Left ventricle myocardium superior (tissue), 1 donor: ENCODE measurements at places on chromosomes 12 and 14. TPM values are rescaled to one million over a fixed set of nuclear protein-coding genes. Genes with fewer than 3 reads are reported as not detected.

Gene TAS2R9
- total RNA-seq, result not detected

Gene CEBPE
- total RNA-seq, result not detected

- DNase-seq, result no peak
Observed at GRCh38 chr12:112422531-112422930, 3.8 kb downstream of the PTPN11 start.

DNA sequence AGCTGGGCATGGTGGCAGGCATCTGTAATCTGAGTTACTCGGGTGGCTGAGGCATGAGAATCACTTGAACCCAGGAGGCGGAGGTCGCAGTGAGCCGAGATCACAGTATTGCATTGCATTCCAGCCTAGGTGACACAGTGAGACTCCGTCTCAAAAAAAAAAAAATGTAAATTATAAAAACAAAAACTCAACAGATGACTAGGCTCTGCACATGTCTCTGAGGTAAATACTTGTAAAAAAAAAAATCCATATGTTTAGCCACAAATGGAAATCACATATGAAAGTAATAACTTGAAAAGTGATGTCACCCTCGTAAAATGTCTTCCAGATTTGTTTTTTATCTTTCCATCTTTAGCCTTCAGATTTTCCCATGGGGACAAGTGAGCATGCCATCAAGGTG is 85.0 kb downstream of the KICS2 start:
- DNase-seq, result no peak

GRCh38 chr12:89126712-89127111 is 225.6 kb downstream of the DUSP6 start:
- DNase-seq, result no peak

DNA sequence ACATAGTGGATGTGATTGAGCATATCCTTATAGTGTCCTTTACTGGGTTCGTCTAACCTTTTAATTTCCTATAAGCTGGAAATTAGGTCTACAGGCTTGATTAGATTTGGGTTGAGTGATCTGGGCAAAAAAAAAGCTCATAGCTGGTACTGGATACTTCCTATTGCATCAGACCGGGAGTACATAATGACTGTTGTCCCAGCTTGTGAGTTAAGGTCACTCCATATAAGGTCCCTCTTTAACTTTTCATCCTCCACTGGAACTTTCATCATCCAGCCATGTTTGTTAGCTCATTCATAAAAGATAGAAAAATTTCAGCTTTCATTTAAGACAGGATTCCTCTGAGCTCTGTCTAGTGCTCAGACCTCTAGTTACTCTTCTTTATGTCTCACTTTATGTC is 80.8 kb downstream of the C14orf132 start:
- DNase-seq, result no peak

- no peak for DNase-seq
Observed at GRCh38 chr12:100481021-100481420, 7.4 kb downstream of the NR1H4 start.

Gene GALNT6
- 0.77 TPM for total RNA-seq

DNA sequence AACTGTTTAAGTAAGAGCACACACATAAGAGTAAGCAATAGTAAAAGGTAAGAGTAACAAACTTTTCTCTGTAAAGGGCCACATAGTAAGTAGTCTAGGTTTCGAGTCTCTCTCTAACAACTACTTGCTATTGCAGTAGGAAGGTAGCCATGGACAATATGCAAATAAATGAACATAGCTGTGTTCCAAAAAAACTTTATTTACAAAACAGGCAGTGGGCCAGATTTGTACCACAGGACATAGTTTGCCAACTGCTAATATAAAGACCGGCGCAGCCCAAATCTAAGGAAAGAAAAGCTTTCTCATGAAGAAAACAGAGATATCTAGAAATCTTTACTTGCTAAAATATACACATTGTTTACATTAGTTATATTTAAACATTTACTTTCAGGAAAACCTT is 239.0 kb upstream of the EGLN3 start:
- no peak for DNase-seq

Gene DDN
- total RNA-seq, result 0.77 TPM

Gene CMAS
- total RNA-seq, result 36.7 TPM

DNA sequence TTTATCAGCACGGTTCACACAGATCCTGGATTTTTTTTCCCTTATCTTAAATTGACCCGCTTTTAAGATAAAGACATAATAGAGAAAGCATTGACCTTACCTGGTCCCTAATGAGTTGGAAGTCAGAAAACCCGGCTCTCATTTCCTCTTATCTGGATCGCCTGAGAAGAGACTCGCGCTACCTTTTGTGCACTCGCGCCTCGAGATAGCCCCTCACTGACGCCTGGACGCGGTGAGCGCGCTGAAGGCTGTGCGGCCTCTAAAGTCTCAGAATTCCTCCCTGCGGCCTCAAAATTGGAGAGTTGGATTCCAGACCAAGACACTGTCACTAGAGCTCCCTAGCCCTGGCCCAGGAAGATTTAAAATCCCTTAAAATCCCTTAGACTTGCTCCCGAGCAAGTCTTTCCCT is 7.0 kb downstream of the NKX2-1 start:
- DNase-seq, result no peak

DNA sequence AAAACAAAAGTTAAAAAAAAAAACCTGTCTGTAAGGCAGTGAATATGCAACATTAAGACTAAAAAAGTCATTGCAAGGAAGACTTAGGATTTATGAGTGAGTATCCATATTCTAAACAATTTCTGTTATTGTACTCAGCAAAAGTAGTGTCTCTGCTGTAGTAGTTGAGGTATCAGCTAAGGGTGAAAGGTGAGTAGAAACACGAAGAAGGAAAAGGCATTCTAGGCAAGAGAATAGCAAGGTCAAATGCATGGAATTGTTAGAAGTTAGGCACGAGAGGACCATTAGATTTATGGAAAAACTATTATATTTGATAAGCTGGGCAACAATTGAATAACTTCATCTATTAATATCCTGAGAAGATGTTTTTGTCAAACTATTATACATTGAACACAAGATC is 1.8 kb downstream of the EID3 start:
- no peak for DNase-seq
